ENCODE measurements at places on chromosomes 3 and 15. TPM values are rescaled to one million over a fixed set of nuclear protein-coding genes. Genes with fewer than 3 reads are reported as not detected.

DNA sequence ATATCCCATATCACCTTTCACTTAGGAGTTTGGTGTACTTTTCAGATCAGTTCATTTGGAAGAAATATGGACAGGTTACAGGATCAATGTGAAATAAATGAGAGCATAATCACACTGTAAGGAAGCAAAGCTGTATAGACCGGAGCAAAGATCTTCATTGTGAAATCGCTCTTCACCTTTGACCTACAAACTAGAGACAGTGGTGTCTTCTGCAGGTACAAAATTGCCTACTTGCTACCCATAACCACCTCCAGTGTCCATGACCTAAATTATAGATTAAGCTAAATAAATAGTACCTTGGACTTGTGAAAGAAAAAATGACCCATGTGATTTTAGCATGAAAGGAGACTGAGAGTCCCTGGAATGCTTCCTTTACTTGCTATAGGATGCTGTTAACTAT lies 379.5 kb upstream of the SUCLG2 start:
- no peak for DNase-seq
- H3K27me3 ChIP-seq = no peaks in the 10 kb centered on the region
- no peak overlapping the region for H3K4me3 ChIP-seq
- H3K36me3 ChIP-seq = no peaks in the 10 kb centered on the region
- no peaks in the 10 kb centered on the region for H3K4me1 ChIP-seq

BOC gene
- not detected for total RNA-seq

DNA sequence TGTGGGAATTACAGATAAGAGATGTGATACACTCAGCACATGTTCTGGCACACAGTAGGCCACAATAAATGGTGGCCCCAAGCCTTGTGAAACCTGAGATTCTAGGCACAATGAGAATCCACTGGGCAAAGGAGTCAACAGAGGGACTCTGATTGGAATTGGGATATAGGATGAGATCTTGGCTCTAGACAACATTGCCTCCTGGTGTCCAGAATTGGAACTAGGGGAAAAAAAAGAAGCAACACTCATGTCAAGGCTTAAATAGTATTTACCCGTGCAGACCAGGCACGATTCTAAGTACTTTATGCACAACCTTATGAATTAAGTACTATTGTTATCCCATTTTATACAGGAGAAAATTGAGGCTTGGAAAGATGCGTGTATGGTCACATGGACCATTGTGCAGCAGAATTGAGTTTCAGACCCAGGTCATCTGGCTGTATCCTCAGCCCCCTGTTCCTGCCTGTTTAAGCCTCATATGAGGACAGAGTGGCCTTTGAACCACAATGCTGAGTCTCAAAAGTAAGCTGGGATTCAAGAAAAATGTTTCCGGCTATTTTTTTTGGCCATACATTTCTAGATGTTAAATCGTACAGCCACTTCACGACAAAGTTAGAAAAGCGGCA lies 124.8 kb downstream of the SV2B start:
- no peak overlapping the region for H3K27ac ChIP-seq
- peaks cover 23% of the 10 kb centered on the region for H3K27me3 ChIP-seq
- no peak overlapping the region for H3K4me3 ChIP-seq
- peak; percentile 17 for DNase-seq
- H3K4me1 ChIP-seq = no peaks in the 10 kb centered on the region
- no peaks in the 10 kb centered on the region for H3K36me3 ChIP-seq

GPR87 gene
- not detected for total RNA-seq

- DNase-seq = no peak
- no peak overlapping the region for H3K27ac ChIP-seq
- no peaks in the 10 kb centered on the region for H3K36me3 ChIP-seq
- H3K4me3 ChIP-seq = no peak overlapping the region
- no peaks in the 10 kb centered on the region for H3K27me3 ChIP-seq
These were observed 99.7 kb downstream of the RARB start for GRCh38 chr3:25527801-25528200.

LRRFIP2 gene
- 27.4 TPM for total RNA-seq

DNA sequence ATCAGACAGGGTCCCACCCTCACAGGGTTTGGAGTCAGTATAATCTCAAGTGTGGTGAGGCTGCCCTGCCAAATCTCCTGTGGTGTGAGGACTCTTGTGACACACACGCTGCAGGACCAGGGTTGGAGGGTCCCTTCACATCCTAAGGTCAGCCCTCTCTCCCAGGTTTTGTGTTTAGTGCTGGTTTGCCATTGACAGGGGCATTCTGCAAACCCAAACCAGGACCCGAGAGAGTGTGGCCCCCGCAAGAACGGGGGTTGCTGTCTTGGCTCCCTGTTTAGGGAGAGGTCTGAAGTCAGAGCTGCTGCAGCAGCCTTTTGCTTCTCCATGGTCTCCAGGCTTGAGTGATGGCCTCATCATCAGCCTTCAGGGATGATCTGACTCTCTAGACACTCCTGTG lies 14.7 kb downstream of the FAM107A start:
- H3K27me3 ChIP-seq = peaks cover 14% of the 10 kb centered on the region
- no peaks in the 10 kb centered on the region for H3K36me3 ChIP-seq
- H3K27ac ChIP-seq = no peak overlapping the region
- H3K4me3 ChIP-seq = no peak overlapping the region
- no peak for DNase-seq
- H3K4me1 ChIP-seq = no peaks in the 10 kb centered on the region

- no peaks in the 10 kb centered on the region for H3K36me3 ChIP-seq
- no peak overlapping the region for H3K4me3 ChIP-seq
- no peak for DNase-seq
- no peaks in the 10 kb centered on the region for H3K27me3 ChIP-seq
- no peak overlapping the region for H3K27ac ChIP-seq
- H3K4me1 ChIP-seq = no peaks in the 10 kb centered on the region
These were observed 114.3 kb downstream of the PPM1L start for GRCh38 chr3:160870327-160870726.

DNA sequence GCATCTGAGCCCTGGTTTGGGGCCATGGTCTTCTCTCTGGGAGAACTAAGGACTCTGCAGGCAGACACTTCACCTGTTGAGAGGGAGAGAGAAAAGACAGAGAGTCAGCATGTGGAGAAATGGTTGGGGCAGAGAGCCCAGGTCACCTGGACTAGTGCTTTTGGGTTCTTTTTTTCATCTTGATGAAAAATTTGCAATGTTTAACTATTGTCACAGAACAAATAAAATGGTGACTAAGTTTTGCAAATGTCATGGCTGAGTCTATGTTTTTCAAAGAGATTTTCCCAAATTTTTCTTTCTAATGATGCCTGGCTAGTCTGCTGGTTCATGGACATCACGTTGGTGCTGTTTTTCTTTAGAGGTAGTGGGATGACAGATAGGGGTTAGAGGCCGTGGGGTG lies 17.8 kb downstream of the FAH start:
- H3K27me3 ChIP-seq = no peaks in the 10 kb centered on the region
- H3K4me3 ChIP-seq = no peak overlapping the region

- no peaks in the 10 kb centered on the region for H3K36me3 ChIP-seq
- no peak for DNase-seq
- no peak overlapping the region for H3K27ac ChIP-seq
- no peaks in the 10 kb centered on the region for H3K4me1 ChIP-seq
These were observed 48.9 kb upstream of the NAALADL2 start for GRCh38 chr3:174810254-174810653.

DNA sequence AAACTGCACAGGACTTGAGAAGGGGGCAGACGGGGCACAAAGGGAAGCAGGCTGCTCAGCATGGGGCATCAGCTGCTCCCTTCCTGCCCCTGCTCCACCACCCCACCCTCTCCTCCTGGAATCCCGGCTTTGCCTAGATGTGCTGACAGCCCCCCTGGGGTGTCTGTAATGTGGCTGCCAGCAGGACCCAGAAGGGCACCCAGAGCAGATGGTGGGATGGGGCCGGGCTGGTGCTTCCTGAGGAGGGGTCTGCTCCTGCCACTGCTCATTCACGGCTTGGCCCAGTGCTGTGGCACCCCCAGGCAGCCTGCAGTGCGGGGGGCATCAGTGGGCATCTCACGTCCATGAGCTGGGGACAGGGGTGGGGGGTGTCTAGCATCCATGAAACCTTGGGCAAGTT lies 10.2 kb downstream of the H1-8 start:
- no peak for DNase-seq
- H3K4me3 ChIP-seq = no peak overlapping the region
- H3K4me1 ChIP-seq = peaks cover 22% of the 10 kb centered on the region
- H3K27ac ChIP-seq = no peak overlapping the region
- peaks cover 36% of the 10 kb centered on the region for H3K27me3 ChIP-seq
- no peaks in the 10 kb centered on the region for H3K36me3 ChIP-seq

GRCh38 chr3:37707428-37708372 lies 154.0 kb upstream of the CTDSPL start:
- peaks cover 11% of the 10 kb centered on the region for H3K27me3 ChIP-seq
- no peak overlapping the region for H3K27ac ChIP-seq
- no peak overlapping the region for H3K4me3 ChIP-seq
- no peaks in the 10 kb centered on the region for H3K4me1 ChIP-seq
- H3K36me3 ChIP-seq = no peaks in the 10 kb centered on the region

ZCWPW2 gene
- 0.23 TPM for total RNA-seq

DNA sequence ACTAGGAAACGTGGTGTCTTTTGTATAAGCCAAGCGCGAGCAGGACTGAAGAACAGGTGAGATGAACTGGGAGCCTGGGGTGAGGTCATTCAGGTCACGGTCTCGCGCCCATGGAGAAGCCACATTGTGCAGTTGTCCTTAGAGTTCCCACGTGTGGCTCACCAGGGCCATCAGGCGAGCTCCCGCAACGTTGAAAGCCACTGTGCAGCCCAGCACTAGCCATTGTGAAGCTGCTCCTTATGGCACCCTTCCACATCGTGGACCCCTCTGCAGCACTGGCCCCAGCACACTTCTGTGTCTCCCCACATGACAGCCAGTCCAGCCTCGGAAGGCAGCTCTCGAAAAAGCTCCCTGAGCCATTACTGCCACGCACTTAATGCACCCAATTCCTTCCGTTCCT lies 7.6 kb upstream of the APBA2 start:
- H3K27ac ChIP-seq = no peak overlapping the region
- no peaks in the 10 kb centered on the region for H3K36me3 ChIP-seq
- peaks cover 10% of the 10 kb centered on the region for H3K27me3 ChIP-seq
- no peak overlapping the region for H3K4me3 ChIP-seq

SAMMSON gene
- total RNA-seq = not detected

GRCh38 chr3:10511809-10512494 lies 6.6 kb upstream of the ATP2B2 start:
- H3K27ac ChIP-seq = no peak overlapping the region
- no peak for DNase-seq
- peaks cover 13% of the 10 kb centered on the region for H3K27me3 ChIP-seq
- H3K4me3 ChIP-seq = no peak overlapping the region
- no peaks in the 10 kb centered on the region for H3K4me1 ChIP-seq

CDHR4 gene
- 0.36 TPM for total RNA-seq

DNA sequence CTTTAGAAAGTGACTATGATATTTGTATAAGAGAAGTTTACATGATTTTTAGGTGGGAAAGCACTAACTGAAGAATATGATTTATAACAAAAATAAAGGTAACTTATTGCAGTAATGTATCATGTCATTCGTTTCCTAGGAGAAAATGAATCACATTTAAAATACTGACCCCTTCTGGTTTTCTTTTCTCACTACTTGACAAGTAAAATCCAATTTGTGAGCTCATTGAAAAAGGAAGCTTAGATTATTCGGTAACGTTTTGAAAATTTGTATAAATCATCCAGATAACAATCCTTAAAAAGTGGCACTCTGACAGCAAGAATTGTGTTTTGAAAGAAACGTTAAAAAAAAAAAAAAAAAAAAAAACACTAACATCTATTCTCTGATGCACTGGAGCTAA lies 39.0 kb downstream of the NSUN3 start:
- H3K36me3 ChIP-seq = peaks cover under 1% of the 10 kb centered on the region
- DNase-seq = no peak
- H3K27ac ChIP-seq = no peak overlapping the region
- H3K4me3 ChIP-seq = no peak overlapping the region
- no peaks in the 10 kb centered on the region for H3K4me1 ChIP-seq

GRCh38 chr15:58043192-58043903 lies 22.2 kb downstream of the ALDH1A2 start:
- peak; percentile 23 for DNase-seq
- H3K27me3 ChIP-seq = peaks cover 2% of the 10 kb centered on the region
- no peaks in the 10 kb centered on the region for H3K4me1 ChIP-seq
- no peak overlapping the region for H3K4me3 ChIP-seq
- no peak overlapping the region for H3K27ac ChIP-seq

DNA sequence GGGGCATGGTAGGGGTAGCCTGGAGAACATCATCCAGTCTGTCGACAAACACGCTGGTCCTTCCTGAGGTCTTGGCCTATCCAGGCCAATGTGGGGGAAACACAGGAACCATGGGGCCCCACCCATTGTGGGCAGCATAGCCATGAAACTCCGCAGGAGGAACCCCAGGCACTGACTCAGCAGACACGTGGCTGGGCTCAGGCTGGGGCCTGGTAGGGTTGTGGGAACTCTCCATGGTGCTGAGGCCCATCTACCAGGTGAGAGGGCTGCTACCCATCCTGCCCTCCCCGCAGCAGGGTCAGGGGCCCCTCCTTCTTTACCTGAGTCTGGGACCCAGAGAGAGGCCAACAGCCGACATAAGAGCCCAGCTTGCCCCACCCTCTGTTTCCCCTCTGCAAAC lies 22.6 kb upstream of the CACNA2D2 start:
- no peaks in the 10 kb centered on the region for H3K27me3 ChIP-seq
- H3K27ac ChIP-seq = no peak overlapping the region
- no peaks in the 10 kb centered on the region for H3K36me3 ChIP-seq
- peak; percentile 36 for DNase-seq
- H3K4me3 ChIP-seq = no peak overlapping the region

Measured in T-cell (primary cell).